ENCODE measurements at places on chromosomes 7 and 10.

DNA sequence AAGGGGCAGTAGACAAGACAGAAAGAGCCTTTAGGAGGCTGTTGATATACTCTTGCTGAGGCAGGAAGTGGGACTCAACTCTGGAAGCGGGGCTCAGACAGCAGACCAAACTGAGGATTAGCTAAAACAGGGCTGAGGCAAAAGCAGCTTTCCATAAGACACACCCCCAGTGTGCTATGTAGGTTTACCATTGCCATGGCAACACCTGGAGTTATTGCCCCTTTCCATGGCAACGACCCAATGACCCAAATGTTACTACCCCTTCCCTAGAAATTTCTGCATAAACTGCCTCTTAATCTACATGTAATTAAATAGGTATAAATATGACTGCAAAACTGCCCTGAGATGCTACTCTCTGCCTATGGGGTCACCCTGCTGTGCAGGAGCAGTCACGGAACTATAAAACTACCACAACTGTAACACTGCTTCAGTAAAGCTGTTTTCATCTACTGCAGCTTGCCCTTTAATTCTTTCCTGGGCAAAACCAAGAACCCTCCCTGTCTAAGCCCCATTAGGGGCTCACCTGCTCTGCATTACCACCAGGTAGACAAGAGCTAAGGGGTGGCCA is 348.4 kb upstream of the PODXL start:
- DNase-seq, result no peak

DNA sequence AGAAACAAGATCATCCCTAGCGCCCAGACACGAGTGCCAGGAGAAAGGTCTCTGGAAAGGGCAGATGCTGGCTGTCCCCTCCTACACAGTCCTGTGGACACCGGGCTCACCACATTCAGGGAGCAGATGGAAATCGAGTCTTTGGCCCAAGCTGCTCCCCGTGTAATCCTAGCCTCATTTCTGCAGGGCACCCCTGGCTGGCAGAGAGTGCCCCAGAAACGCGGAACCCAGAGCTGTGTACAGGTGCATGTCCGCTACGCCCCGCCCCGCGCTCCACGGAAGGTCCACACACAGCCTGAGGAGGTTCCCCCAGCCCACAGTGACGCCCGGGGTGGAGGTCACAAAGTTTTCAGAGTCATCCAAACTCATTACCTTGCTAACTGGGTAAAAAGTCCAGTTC is 202.8 kb downstream of the MAD1L1 start:
- DNase-seq, result no peak

- no peak for DNase-seq
Observed at GRCh38 chr10:97538411-97538810, 34.2 kb upstream of the ANKRD2 start.

DNA sequence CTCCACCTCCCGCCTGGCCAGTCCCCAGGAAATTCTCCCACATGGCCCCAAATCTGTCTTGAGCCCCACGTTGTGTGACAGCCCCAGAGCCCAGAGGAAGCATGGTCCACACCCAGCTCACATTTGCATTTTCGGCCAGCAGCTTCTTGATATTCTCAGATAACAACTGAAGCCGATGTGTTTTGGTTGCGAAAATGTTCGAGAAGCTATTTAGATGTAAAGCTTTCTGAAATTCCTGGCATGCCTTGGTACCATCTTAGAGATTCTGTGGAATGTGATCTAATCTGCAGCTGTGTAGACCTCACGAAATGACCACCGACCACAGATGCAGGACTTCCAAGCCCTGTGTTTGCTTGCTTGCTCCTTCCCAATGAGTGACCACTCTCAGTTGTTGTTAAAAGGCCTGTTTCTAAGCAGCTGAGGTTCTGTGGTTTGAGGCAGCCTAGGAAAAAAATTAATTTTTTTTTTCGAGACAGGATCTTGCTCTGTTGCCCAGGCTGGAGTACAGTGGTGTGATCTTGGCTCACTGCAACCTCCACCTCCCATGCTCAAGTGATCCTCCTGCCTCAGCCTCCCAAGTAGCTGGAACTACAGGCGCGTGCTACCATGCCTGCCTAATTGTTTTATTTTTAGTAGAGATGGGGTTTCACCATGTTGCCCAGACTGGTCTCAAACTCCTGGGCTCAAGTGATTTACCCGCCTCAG is 8.8 kb downstream of the SLC4A2 start:
- DNase-seq, result no peak

- DNase-seq, result no peak
Observed at GRCh38 chr7:134041477-134041876, 85.7 kb upstream of the LRGUK start.

DNA sequence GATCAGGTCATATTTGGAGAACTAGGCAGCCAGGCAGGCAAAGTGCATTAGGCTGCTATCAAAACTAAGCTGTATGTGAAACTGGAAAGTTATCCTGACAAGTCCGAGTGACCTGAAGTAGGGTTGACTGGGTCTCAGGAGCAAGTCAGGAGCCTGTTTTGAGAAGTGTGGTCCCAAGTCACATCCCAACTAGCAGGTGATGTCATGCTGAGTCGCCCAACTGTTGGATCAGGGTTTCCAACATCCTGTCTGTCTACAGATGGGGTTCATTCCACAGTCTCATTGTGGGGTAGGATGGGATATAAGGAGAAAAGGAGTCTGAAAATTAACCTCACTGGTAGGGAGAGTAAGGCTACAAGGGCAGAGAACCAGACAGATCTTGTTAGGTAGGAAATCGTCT is 27.0 kb downstream of the SLC26A4 start:
- no peak for DNase-seq

DNA sequence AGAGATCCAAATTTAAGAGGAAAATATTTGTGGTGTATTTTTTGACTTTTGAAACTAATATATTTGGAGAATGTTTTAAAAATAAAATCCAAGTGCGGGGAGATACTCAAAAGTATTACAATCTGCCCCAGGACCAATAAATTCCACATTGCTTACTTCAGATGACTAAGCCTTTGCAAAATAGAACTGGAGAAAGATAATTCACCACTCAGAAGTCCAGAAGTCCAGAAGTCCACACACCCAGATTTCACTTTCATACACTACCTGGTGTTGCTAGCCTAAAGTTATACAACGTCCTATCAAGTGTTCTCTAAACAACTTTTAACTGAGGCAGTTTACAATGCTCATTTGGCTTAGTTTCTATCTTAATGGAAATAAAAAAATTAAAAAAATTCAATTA is 487.0 kb upstream of the SEMA3D start:
- no peak for DNase-seq

DNA sequence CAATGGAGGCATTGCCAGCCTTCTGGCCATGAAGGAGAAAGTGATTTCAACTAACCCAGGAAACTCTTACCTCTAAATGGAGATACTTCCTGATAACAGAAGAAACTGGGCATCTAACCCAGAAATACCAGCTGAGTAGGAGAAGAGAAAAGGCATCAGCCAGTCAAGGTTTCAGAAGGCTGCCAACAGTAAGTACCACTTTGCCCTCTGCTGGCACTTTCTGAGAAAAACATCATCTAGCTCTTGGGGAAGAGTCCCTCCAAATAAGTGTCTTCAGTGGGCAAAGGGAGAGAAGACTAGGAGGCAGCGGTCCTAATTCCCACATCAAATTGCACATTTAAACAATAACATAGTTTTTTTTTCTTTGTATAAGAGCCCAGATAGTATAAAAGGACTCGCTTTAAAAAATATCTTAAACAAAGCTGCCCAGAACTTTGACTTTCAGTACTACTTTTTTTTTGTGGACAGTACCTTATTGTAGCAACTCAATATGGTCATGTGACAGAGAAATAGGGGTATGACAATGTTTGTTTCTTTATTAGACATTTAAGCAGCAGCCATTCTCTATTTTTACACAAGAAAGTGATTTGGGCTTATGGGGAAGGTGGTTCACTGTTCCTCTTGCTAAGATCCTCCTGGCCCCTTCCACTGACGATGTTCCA is 157.3 kb downstream of the CTTNBP2 start:
- no peak for DNase-seq

GRCh38 chr7:4837803-4838625 is 23.8 kb downstream of the PAPOLB start:
- no peak for DNase-seq

DNA sequence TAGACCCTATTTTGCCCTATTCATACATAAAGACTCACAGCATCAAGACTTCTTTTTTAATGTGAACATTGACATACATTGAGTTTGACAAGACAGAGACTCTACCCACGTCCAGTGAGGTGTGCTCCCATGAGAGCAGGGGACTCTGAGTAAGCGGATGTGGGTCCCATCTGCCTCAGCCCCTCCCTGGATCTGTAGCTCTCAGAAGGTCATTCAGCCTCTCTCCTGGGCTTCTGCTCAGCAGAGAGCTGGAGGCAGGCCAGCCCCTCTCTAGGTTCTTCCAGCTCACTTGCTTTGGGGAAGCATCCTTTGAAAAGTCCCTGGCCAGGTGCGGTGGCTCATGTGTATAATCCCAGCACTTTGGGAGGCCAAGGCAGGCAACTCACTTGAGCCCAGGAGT is 146.9 kb upstream of the ZMIZ1 start:
- DNase-seq, result no peak

Data from cerebellar nuclear complex (tissue), 1 donor.